ENCODE measurements at places on chromosomes 1 and 21.
A peak's percentile ranks its signal among the peaks of the same experiment; 100 is the strongest.

- peak; percentile 99 for DNase-seq
Measured at GRCh38 chr1:235917267-235917811, 50.6 kb upstream of the LYST start.

- DNase-seq: no peak
Measured at GRCh38 chr21:42864815-42865775, 14.2 kb downstream of the WDR4 start.

GRCh38 chr1:206955476-206956451 is 9.5 kb upstream of the PIGR start:
- no peak for DNase-seq

DNA sequence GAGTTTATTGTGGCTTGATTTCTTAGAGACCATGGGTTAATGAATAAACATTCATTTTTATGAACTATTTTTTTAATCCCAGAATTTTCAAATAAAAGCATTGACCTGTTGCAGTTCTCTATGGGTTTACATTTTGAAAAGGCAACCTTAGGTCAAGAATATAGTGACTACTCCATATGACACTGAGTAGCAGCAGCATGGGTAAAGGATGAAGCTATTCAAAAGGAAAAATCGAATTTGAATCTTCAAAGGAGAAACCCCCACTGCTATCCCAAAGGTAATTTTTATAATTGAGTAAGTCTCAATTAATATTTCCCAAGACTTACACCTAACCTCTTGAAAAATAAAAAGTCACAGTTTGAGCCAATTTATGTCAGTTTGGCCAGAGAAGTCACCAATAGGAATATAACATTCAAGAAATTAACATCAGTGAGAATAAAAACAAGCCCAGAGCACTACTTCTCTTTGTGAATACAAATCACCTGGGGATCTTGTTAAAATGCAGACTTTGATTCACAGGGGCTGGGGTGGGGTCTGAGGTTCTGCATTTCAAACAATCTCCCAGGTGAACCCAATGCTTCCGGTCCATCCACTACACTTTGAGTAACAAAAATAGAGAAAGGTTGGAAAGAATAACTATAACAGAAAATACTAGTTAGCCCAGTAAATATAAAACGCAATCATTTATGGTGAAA is 39.8 kb downstream of the USP1 start:
- DNase-seq: no peak

DNA sequence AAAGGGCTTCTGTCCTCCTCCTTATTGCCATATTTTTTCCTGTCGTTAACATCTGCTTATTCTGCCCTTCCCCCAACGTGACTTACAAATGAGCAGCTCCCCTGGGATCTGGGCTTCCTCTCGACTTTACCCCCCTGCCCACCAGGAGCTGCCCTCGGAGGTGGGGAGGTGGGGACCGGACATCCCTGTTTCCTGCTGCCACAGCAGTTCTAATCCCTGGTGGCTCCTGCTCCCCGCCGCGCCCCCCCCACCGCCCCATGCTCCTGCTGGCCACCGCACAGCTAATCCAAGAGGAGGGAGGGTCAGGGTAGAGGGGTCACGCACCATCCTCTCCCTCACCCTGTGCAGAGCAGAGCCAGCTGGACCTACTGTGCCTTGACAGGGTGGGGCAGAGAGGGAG is 4.4 kb upstream of the SLC27A3 start:
- DNase-seq: no peak

DNA sequence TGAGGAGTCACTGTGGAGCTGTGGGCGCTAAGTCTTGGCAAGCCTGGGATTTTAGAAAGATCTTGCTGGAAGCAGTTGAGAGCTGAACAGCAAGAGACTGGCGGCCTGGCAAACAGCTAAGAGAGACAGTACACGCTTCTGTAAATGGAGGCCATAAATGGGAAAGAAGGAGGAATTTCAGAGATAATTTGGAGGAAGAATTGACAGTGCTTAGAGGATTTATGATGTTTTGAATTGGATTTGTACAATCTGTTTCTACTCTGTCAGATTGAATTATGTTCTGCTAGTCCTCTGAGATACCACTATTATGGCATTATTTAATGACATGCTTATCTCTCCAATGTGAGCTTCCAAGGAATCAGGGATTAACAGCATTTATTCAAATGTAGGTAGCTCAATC is 50.1 kb downstream of the ABCA4 start:
- no peak for DNase-seq

DNA sequence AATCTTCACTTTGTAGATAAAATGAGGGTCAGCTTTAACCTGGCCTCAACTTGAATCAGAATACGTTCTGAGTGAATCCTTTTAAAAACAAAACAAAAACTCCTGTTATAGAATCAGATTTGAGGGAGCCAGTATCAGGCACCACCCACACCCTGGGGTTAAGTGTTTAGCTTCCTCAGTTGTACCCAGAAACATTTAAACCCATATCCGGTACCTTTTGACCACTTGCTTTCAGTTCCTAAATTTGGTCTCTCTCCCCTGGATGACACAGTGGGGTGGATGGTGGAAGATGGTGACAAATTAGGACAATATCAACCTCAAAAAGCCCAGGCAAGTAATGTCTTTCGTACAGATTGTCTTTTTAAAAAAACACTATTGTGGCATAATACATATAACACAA is 10.4 kb downstream of the KLHDC7A start:
- no peak for DNase-seq

DNA sequence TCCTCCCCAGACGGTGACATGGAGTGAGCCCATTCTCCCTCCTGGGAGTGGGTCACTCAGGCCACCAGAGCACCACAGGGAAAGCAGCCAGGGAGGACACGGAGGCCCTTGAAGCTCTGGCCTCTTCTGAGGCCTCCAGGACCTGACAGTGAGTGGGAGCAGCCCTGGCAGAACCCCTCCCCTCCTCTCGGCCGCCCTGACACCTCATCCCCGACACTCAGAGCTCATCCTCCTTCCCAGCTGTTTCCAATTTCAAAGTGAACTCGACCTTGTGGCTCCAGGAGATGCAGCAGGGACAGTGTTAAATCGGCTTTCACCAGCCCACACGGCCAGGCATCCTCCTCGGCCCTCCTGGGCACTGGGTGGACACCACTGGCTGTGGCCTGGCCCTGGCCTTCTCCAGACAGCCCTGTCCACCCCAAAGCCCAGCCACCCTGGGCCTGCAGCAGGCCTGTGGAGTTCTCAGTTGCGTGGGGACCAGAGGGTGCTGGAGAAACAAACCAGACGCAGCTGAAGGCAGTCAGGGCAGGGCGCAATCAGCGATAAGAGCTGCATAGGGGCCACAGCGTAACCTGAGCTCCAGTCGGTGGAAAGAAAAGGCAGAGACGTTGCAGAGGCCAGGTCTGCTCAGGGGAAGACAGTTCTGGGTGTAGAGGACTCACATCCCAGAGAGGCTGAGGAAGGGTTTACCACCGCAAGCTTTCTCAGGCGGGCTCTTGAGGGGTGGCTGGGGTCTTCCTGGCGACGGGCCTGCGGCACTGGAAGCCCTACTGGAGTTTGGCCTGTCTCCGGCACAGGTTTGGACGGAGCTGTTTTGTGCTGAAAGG is 27.1 kb downstream of the FTCD start:
- DNase-seq: no peak

GRCh38 chr1:15974855-15975254 is 1.0 kb downstream of the ZBTB17 start:
- no peak for DNase-seq

GRCh38 chr1:12148160-12148957 is 18.4 kb upstream of the TNFRSF1B start:
- DNase-seq: peak; percentile 20

DNA sequence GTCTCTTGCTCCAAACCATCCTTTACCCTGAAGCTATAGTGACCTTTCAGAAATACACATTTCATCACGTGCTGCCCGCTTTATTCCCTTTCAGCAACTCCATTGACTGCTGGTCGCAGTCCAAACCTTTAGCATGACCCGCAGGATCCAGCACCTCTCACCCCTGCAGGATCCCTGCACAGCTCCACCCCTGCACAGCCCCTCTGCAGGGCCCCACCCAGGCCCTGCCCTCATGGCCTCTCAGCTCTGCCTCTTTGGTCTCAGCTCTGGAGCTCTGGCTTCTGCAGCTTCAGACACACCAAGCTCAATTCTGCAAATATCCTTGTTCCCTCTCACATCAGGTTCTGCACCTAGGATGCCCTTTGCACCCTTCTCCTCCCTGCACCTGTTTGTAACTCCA is 264.9 kb upstream of the C1orf174 start:
- DNase-seq: no peak

- DNase-seq: no peak
Measured at GRCh38 chr1:171780583-171781175, 781 bp upstream of the METTL13 start.

GRCh38 chr1:234758851-234759250 is 148.9 kb upstream of the IRF2BP2 start:
- DNase-seq: peak; percentile 41

- DNase-seq: peak; percentile 66
Measured at GRCh38 chr21:36839123-36839522, 127.3 kb downstream of the HLCS start.

- DNase-seq: no peak
Measured at GRCh38 chr1:163227126-163227525, 24.4 kb upstream of the RGS5 start.

- DNase-seq: peak; percentile 65
Measured at GRCh38 chr1:161913482-161914140, 110.1 kb downstream of the OLFML2B start.

DNA sequence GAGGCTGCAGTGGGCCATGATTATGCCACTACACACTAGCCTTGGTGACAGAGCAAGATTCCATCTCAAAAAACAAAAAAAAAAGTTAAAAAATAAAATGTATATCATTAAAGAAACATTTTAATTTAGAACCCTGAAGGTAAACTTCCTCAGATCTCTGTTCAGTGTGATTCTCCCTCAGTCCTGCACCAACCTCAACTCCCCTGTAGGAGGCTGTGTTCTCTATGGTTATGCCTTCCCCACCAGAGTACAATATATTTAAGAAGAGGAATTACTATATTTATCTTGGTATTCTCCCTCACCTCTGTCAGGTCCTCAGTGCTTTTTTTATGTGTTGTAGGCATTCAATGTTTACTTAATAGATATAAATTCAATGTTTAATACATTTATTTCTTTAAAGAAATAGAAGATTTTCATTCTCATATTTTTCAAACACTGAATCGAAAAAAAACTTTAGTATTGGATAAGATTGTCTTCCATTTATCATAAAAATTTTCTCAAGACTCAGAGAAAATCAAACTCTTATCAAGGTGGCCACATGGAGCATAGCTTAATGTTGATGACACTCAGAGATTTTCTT is 4.8 kb upstream of the LRRC8B start:
- DNase-seq: no peak

Measured in astrocyte (in vitro differentiated cells and primary cell).